ENCODE measurements at places on chromosomes 7 and 10. TPM values are rescaled to one million over a fixed set of nuclear protein-coding genes. Genes with fewer than 3 reads are reported as not detected.

- DNase-seq = no peak
- no peaks in the 10 kb centered on the region for H3K27me3 ChIP-seq
- H3K4me1 ChIP-seq = peaks cover 5% of the 10 kb centered on the region
- no peak overlapping the region for H3K27ac ChIP-seq
- H3K4me3 ChIP-seq = no peak overlapping the region
- H3K36me3 ChIP-seq = no peaks in the 10 kb centered on the region
These were observed 201.2 kb upstream of the FRMD4A start for GRCh38 chr10:14531974-14532373.

GRCh38 chr10:5813091-5813340, 218 bp downstream of the GDI2 start:
- no peak for DNase-seq
- H3K36me3 ChIP-seq = no peaks in the 10 kb centered on the region
- H3K4me3 ChIP-seq = peak overlapping the region; percentile 66
- H3K27me3 ChIP-seq = no peaks in the 10 kb centered on the region
- peaks cover 55% of the 10 kb centered on the region for H3K4me1 ChIP-seq

The C7orf33 gene
- not detected for total RNA-seq

The DKK1 gene
- 36.0 TPM for total RNA-seq

Data from left lung (tissue), 14 donors.